Hepatocyte (in vitro differentiated cells): ENCODE measurements at places on chromosomes 13 and 19.

DNA sequence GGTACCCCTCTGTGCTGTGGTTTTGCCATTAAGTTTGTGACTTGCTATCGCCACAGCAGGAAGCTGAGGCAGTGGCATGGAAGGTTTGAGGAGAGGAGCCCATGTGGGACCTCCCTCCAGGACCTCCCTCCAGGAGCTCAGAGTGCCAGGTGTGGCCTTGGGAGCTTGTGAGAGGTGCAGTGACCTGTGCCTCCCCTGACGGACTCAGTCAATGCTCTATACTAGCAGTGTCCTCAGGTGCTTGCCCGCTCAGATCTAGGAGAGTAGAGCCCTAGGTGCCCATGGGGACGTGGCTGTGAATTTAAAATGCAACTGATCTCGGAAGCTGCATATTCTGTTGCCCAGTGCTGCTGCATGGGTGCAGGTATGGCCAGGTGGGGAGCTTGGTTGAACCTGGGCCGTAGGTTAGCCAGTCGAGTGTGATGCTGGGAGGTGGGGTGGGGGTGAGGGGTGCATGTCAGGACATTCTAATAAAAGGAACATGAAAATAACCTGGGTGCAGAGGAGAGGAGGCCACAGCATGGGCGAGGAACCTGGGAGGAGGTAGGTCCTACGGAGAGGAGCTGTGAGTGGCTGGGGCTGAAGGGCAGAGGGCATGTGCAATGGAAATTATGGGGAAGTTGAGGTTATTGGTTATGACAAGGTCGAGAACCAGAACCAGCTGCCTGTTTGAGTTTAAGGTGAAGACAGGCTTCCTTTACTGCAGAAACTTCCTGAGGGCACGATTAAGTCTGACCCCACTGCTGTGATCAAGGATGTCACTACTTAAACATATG lies 41.6 kb downstream of the TEX29 start:
- no peak for DNase-seq

DNA sequence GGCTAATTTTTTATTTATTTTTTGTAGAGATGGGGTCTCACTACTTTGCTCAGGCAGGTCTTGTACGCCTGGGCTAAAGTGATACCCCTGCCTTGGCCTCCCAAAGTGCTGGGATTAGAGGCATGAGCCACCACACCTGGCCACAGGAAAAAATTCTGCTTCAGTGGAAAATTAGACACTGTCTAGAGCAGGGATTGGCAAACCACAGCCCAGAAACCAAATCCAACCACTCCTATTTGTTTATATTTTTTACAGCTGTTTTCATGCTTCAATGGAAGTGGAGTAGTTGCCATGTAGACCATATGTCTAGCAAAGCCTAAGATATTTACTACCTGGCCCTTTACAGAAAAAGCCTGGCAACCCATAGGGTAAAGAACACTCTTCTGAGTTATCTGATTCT lies 123.7 kb upstream of the MRI1 start:
- DNase-seq, result no peak

- DNase-seq, result no peak
Measured at GRCh38 chr19:19039901-19040300, 6.5 kb downstream of the ARMC6 start.

- DNase-seq, result no peak
Measured at GRCh38 chr13:24254146-24254841, 55.1 kb upstream of the C1QTNF9 start.

DNA sequence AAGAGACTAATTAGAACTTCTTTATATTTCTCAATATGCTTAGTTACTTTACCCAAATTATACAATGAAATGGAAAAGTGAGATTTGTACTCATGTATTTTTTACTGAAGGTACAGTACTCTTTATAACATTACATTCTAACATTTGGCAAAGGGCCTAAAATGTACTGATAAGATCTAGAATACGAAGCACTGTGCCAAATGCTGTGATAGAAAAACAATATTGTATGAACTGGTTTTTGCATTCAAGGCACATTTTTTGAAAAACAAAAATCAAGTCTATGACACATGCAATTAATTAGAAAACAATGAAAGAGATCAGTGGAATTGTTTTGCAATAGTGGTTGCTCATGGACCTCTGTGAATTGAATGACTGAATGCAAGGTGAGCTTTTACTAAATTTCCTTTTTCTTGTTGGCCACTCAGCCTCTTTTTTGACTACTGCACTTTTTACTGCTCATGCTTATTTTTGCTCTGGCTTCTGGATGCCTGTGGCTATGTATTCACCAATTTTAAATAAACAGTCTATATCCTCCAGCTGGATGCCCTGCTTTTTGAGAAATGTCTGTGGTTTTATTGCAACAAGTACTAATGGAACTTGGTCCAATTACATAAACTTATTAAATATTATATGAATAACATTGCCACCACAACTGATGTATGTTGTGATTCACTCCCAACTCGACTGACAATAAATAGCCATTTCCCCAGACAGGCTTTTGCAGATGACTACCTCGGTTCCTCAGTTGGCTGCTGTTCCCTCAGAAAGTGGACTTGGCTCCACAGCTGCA lies 41.4 kb upstream of the OBI1 start:
- DNase-seq, result no peak

DNA sequence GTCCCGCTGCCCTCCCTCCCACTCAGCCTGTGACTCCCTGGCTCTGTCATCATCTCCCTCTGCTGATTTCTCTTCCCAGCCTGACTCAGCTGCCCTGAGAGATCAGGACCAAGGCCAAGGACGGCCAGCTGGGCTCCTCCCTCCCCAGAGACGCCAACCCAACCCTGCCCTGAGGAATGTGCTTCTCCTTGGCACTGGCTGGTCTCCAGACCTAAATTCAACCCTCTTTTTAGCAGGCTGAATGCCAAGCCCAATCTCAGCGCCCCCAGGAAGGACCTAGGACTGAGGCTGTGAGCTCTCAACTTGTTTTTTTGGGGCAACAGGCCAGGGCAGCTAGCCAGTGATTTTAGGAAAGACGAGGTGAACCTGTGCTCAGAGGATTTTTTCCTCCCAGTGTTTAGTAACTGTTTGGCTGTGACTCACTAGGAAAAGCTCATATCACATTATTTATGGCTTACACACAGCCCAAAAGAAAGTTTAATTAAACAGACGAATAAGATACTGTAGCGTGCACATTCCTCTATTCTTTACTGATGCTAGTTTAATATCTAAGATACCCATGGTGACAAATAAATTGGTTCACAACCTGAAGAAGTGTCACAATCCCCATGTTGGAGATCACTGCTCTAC lies 7.4 kb upstream of the IGFL1 start:
- peak; percentile 60 for DNase-seq

GRCh38 chr13:33090755-33091414 lies 74.7 kb downstream of the KL start:
- DNase-seq, result no peak
